Activated naive CD8-positive, alpha-beta T cell treated with anti-CD3 and anti-CD28 coated beads, Interleukin-2, amount 50 U/mL, for 24 hours (primary cell): ENCODE measurements at places on chromosomes 2 and 18.

GRCh38 chr18:228586-228985 lies 39.3 kb downstream of the THOC1 start:
- no peak for DNase-seq

- no peak for DNase-seq
These were observed 126.2 kb downstream of the PDE1A start for GRCh38 chr2:182300608-182301007.

DNA sequence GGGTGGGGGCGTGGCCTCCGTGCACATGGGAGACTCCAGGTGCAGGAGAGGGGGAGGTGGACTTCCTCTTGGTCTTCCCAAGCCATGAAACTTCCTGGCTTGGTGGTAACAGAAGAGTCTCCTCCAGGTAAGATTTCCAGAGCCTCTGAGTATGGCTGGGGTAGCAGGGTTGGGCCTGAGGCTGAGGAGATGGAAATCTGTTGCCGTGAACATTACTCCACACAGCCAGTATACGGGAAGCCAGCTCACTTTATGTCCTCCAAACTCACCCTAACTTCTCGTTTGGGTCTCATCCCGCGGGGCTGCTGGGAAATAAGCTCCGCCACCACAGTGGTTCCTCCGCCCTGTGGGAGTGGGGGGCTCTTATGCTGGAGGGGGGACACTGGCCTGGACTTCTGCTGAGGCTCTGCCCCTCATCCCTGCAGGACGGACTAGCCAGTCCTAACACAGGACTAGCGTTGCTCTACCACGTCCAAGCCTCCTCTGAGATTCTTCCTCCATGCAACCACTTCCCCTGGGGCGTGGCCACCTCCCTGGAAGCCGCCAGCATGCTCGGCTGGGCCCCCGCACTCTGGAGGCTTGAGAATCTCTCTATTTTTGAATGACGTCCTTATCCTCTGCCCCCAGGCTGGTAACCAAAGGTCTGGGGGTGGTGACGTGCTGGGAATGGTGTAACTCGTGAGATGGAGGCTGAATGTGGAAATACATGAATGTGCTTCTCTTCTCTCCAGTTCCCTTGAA lies 777 bp upstream of the RAB17 start:
- DNase-seq: peak; percentile 31

DNA sequence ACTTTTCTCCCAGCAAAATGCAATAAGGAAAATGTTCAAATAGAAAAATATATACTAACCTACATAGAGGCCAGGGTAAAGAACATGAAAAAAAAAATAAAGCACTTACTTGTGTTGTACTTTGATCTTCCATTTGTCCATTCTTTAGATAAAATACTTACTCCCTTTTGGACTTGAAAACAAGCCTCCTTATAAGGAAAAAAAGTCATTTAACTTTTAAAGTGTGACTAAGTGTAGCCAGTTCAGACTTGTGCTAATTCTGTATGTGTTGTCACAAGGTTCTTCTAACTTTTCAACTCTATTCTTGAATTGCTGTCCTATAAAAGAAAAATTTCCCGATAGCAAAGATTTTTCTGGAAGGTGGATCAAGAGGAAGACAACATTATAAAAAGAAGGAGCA lies 23.2 kb downstream of the SLC40A1 start:
- DNase-seq: no peak

- DNase-seq: no peak
These were observed 177.2 kb upstream of the SCN7A start for GRCh38 chr2:166671235-166671634.
